ENCODE measurements at places on chromosomes 13 and 19.
A peak's percentile ranks its signal among the peaks of the same experiment; 100 is the strongest.

GRCh38 chr19:35533201-35533821 lies at the start of gene GAPDHS:
Gene GAPDHS (plus strand): TSS chr19:35533456. CDS start chr19:35533528, 72 bp downstream.
- DNase-seq = no peak

DNA sequence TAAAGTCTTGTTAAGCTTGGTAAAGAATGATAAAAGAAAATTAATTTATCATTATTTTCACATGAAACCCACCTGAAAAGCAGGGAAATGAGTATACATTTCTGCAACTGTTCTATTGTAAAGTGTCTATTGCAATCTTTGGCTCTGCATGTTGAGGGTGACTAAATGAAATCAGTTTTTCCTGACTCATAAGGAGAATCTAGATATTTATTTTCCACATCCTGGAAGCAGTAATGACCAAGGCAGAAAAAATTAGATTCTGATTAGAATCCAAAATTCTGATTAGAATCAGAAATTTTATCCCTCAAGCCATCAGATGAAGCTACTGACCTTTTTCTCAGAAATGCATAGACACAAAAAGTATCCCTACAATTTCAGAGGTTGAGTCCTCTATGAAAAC lies 178.4 kb downstream of the MYO16 start:
- DNase-seq = no peak

GRCh38 chr19:48552406-48553322 lies 692 bp downstream of the SULT2B1 start:
- DNase-seq = no peak

DNA sequence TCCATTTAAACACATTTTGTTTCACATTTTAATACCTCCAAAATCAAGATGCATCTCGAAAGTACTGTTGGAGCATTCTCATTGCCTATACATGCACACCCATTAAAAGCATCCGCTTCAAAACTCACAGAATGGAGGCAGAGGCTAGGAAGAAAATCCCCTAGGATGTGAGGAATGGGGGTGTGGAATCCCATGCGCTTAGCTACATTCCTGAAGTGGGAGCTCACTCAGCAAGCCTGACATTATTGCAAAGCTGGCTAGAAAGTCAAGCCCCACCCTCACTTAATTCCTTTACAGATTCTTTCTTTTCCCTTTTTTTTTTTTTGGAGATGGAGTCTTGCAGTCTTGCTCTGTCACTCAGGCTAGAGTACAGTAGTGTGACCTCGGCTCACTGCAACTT lies 4.6 kb upstream of the FAM32A start:
- DNase-seq = no peak

GRCh38 chr19:3360421-3361383 lies 5.7 kb upstream of the NFIC start:
- DNase-seq = peak; percentile 88

DNA sequence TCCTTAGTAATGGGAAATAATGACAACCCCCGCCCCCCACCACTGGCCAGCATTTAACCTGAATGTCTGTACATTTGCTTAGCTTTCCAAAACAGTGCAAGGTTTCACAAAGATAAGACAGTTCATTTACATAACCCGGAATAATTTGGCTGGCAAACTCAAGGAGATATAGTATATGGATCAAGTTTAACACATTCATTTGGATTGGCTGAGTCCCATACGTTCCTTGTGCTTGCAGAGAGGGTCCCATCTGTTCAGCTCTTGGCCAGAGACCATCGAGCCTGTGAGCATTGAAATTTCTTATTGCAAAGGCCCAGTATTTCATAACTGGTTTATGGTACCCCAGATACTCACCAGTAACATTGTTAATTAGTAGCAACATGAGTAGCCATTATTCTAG lies 116.5 kb downstream of the GPC6 start:
- DNase-seq = no peak
